ENCODE measurements at places on chromosomes 12 and 14.

DNA sequence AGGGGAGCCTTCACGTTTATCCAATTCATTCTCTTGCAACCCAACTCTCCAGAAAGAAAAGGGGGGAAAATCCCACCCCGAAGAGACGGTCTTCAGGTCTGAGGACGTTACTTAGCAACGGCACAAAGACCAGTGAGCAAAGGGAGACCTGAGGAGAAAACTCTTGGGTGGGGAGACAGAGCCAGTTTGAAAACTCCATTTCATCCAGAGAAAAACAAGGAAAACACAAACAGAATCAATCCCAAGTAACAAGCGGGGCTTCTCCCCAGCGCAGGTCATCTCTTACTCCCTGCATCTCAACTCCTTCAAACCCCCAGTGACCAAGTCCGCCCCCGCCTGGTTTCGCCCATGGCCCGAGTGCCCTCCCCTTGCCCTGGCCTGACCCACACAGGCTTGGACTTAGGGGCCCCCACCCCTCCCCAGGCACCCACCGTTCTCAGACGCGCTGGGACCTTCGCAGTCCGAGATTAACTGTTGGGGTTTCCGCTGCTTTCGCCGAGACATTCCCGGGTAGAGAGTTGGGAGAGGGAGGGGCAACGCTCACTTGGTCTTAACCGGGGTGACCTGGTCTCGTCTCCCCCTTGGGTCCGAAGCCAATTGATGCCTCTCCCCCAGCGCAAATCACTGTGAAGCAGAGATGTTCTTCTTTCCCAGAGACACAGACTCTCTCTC is 10.4 kb upstream of the SALL2 start:
- no peak for DNase-seq

DNA sequence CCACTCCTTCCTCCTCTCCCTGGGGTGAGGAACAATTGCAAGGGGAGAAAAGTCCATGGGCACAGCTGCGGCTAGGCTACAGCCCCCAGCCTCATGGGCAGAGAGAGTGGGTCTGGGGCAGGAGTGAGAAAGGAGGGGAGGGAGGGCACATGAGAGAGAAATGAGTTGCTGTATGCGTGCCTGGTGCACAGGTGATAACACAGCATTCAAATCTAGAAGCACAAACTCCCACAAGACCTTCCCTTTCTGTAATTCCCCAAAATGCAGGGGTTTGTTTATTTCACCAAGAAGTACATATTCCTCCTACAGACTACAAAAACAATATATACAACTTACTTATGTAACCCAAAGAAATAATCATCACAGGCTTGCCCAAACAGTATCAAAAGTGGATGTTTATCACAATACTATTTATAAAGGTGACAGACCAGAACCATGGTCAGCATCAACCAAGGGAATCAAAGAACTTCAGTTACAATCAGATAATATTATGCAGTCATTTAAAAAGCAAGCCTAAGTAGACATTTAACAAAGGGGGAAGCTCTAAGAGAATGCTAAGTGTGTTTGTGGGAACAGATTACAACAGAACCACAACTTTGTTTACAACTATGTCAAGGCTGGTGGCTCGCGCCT is 54.2 kb downstream of the ITPK1 start:
- no peak for DNase-seq

DNA sequence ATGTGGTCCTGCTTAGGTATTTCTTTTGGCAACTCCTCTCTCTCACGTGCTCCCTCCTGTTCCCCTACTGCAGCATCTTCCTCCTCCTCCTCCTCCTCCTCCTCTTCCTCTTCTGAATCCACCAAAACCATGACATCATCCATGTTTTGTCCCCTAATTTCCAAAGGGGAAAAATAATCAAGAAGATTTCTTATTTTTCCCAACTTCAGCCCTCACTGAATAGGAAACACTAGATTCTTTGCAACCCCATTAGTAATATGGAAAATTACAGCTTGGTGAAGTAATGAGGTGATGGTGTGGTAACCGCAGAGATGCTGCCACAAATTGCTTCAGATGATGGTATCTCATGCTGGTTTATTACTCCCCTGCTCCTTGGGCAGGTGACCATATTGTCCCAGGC is 7.5 kb upstream of the WSB2 start:
- no peak for DNase-seq

GRCh38 chr12:96995861-96996260 is 88.8 kb downstream of the NEDD1 start:
- no peak for DNase-seq

DNA sequence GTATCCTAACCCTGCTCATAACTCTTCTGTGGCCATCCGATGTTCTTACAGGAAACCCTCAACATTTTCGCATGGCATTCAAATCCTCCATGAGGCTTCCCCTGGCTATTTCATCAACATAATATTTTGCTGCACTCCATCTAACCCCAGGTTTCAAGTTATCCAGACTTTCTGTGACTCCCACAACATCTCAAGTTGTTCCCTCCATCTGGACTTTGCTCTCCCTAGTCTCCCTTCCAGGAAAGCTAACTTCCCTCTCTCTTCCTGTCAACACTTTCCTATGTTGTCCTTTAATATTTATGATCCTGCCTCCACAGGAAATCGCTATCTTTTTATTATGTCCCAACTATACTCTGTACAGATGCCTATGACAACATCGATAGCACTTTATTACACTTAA is 146.1 kb downstream of the METTL25 start:
- DNase-seq, result no peak

GRCh38 chr12:27504507-27504906 is 19.5 kb upstream of the PPFIBP1 start:
- DNase-seq, result no peak

DNA sequence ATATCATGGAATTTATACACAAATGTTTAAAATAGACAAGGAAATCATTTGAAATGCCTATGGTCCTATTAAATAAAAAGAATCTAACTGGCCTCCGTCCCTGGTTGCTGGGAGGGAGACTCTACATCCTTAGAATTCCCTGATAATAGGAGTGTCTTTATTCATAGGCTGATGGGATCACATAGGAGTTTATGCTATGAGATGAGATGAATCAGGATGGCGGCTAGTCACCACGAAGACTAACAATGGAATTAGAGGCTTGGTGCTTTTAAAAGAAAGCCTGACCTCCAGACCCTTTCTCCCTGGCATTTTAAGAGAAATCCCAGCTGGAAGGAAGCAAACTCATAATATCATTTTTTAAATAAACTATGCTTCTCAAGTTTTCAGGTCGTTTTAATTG is 69.7 kb downstream of the SEC23A start:
- DNase-seq, result no peak
